ENCODE measurements at places on chromosomes 1 and 21. TPM values are rescaled to one million over a fixed set of nuclear protein-coding genes. Genes with fewer than 3 reads are reported as not detected.

DNA sequence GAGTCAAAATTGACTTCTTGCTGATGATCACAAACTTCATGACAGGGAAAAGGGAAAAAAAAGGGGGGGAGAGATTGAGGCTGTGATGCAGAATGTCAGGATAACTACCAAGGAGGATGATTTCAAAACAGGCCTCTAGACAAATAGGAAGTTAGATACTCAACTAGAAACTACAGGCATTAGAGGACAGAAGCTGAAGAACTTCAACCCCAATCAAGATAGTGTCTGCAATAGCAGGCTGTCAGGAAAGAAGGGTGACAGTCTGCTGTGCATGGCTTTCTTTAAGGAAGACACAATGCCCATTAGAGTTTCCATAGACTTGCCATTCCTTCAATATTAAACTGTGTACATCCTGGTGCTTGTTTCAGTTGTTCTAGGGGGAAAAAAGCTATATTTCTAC lies 257.2 kb downstream of the TTLL7 start:
- DNase-seq: no peak

DNA sequence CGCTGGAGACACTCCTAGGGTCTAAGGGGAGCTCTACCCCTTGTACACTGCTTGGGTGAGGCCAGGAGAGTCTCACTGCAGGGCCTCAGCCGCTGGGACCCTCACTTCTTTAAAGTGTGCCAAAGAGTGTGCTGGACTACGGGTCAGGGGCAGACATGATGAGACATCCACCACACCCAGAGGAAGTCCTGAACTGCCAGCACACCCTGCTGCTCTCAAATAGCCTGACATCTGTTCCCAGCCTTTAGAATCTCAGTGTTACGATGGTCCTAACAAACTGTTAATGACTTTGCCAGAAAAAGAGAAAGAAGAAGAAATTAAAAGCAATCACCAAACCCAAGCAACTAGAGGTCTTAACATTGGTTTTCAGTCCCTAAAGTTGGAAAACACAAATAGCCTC lies 49.0 kb downstream of the MRPL37 start:
- DNase-seq: no peak

DNA sequence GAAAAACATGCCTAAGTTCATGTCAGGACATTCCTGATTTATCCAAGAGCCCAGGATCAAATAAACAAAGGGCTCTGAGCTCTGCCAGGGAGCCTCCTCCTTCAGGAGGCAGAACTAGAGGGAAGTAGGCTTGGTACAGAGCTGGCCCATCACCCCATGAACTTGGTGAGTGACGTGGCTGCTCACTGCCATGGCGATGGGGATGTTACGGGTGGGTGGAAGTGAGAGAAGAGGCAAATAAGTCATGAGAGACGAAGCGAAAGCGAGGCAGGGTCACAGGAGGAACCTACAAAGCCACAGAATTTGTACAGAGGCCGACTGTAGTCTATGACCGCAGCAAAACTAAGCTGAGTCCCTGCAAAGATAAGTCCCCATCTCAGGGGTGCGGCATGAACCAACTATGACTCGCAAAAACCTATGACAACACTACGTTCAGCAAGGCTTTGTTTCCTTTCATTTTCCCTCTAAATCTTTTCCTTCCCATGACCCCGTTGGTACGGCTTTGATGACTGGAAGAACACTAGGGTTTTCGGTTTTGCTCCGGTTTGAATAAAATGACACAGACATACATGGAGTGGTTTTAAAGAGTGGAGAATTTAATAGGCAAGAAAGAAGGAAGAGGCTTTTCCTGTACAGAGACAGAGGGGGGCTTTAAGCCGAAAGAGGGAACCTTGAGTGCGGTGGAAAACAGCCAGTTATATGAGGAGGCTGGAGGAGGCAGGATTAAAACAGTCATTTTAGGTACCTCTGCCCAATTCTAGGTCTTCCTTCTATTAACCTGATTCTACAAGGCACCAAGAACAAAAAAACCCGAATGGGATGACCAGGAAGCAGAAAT lies 74.1 kb downstream of the CD46 start:
- DNase-seq: peak; percentile 72

DNA sequence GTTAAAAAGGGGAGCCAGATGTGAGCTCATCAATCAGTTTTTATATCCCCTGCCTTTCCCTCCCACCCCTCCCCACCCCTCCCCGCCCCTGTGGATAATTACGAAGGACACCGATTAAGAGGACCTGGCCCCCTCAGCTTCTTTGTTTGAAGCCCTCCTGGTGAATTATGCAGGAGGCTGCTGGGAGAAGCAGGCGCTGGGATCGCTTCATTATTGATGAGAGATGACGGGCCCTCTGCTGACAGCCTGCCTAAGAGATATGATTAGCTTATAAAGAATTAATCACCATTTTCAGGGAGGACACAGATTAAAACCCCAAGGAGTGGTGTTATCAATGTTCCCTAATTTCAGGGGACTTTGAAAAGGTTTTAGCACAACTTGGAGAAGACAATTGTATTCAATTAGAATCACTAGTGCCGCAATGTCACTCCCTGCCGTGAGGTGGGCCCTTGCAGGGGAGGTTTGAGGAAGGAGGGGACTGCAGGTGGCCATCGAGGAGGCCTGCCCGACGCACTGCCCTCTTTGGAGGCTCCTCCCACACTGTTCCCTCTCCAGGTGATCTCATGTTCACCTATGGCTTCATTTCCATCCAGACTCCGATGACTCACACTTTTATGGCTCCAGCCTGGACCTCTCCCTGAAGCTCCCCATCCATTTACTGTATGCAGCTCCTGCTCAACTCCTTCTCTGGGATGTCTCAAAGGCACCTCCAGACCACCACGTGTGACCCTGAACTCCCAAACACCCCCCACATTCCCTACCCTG lies 67.0 kb upstream of the KLHDC7A start:
- no peak for DNase-seq

DNA sequence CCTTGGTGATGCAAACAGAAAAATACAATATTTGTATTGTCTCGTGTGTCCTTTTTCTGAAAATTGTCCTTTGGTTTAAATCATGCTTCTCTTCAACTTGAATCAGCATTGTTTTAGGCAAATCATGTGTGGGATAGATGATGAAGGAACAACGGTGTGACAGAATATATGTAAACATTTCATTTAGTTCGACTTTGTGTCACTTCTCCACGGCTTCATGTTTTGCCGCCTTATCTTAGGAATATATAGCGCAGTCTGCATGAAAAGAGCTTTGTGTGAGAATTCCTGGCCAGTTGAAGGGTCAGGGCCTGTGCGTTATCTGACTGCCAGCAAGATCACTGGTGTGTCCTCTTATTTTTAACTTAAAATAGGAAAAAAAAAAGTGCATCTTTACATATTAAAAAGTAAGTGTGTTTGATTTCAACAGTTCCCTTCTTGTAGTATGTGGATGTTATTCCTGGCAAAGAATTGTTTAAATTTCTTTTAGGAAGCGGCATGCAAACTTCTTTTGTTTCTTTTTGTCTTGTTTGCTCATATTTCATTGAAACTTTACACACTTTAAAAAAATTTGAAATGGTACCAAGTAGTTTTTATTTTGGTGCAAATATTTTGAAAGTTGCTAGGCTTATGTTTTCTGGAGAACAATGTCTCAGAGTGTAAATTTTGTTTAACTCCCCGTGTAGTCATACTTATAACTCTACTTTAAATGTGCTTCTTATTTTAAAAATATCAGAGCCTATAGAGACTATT lies 465.2 kb downstream of the USP25 start:
- no peak for DNase-seq

- DNase-seq: no peak
These were observed 14.5 kb upstream of the CDCA8 start for GRCh38 chr1:37677808-37678207.

GRCh38 chr1:172826096-172826741 lies 167.3 kb downstream of the FASLG start:
- DNase-seq: no peak

- DNase-seq: no peak
These were observed 40.2 kb downstream of the TBX19 start for GRCh38 chr1:168320800-168321450.

GRCh38 chr21:22200378-22201092 lies 1202.3 kb downstream of the NCAM2 start:
- DNase-seq: no peak

- DNase-seq: no peak
These were observed 28.3 kb downstream of the NUP133 start for GRCh38 chr1:229479660-229480399.

DNA sequence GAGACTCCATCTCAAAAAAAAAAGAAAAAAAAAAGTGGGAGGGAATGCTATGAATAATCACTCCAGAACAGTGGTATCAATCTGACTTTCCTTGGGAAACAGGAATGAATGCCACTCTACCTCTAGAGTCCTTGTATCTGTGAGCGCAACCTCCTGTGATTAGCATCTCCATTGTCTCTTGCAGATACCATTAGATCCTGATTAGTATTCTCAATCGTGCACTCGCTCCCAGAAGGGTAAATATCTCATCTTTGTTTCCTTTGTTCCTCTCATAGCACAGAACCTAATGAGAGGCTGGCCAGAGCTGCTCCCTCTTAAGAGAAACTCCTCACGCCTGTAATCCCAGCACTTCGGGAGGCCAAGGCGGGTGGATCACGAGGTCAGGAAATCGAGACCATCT lies 184.4 kb upstream of the KCNK2 start:
- no peak for DNase-seq

- no peak for DNase-seq
These were observed 440.9 kb upstream of the LRRC7 start for GRCh38 chr1:69126796-69127195.

The XPR1 gene
- total RNA-seq: 23.1 TPM

The XCL1 gene
- not detected for total RNA-seq

The SPRR2B gene
- total RNA-seq: 1.9 TPM

The SLC30A10 gene
- not detected for total RNA-seq

The AGT gene
- total RNA-seq: not detected

The KRTAP7-1 gene
- total RNA-seq: not detected

The CRNN gene
- 2,409 TPM for total RNA-seq

The C1orf167 gene
- total RNA-seq: 0.31 TPM

The TDRD10 gene
- total RNA-seq: 2.7 TPM

The DENND2D gene
- total RNA-seq: 66.9 TPM
